CD4-positive, alpha-beta T cell treated with Interleukin-15 for 4 hours (primary cell): ENCODE measurements at places on chromosomes 4 and X.

DNA sequence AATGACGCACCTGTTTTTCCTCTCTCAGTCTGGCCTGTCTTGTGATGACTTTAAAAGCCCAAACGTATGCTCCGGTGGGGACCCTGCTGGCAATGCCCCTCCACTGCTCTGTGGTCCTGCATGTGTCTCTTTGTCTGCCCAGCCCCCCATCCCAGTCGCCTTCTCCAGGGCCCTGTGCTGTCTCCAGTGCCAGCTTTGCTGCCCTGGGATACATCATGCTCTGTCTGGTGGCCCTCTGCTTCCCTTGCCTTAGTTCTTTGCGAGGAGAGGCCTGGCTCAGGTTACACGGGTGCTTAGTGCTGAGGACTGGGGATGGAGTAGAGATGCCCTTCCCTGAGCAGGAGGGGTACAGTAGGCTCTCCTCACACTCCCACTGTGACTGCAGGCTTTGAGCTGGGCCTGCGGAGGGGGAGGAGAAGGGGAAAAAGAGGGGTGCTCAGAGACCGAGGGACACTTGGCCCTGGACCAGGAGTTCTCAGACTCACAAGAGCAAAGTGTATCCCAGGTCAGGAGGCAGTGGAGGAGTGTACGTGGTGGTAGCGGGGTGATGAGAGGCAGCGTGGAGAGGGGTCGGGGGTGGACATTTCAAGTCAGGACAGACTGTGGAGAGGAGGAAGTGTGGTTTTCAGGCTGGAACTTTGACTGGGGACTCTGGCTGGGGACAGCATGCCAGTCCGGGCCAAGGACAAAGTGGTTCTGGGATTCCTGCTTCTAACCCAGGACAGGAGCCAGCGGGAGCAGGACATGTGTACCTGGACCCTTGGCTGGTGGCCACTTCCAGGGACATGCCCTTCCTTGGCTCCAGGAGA lies 2.8 kb downstream of the APLN start:
- no peak for DNase-seq

DNA sequence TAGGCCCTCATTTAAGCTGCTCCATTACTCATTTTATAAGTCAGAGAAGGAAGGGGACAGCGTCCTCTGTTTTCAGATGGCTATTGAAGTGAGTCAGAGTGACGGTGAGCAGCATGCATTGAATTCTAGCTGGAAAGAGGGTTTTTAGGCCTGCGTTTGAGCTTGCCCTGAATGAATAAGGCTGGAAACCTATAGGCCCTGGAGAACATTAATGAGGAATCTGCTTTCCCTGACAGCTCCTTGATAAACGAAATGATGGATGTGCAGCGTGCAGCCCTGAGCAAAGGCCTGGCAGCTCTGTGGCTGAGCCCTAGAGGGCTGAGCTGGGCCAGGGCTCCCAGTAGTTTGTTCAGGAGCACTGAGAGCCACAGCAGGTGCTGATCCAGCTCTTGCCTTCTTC lies 33.4 kb downstream of the TBL1X start:
- no peak for DNase-seq

DNA sequence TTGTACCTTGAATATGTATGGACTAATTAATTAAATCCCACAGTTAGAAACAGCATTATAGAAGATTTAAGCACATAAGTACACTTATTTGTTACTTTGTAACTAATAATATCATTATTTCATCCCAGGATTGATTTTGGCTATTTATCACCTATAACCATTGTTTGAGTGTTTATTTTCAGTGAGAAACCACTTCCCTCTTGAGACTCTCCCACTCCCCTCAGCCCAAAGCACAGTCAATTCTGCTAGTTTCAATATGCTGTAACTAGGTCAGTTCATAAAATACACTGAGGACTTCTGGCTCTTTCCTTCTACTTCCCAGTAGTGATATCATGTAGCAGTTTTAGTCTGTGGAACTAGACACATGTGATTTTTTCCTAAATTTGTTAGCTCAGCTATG lies 16.3 kb downstream of the OFD1 start:
- no peak for DNase-seq

GRCh38 chr4:3465698-3466671 lies 2.9 kb downstream of the DOK7 start:
- DNase-seq, result no peak

GRCh38 chrX:53481816-53482465 lies 47.8 kb upstream of the HSD17B10 start:
- DNase-seq, result peak; percentile 49

DNA sequence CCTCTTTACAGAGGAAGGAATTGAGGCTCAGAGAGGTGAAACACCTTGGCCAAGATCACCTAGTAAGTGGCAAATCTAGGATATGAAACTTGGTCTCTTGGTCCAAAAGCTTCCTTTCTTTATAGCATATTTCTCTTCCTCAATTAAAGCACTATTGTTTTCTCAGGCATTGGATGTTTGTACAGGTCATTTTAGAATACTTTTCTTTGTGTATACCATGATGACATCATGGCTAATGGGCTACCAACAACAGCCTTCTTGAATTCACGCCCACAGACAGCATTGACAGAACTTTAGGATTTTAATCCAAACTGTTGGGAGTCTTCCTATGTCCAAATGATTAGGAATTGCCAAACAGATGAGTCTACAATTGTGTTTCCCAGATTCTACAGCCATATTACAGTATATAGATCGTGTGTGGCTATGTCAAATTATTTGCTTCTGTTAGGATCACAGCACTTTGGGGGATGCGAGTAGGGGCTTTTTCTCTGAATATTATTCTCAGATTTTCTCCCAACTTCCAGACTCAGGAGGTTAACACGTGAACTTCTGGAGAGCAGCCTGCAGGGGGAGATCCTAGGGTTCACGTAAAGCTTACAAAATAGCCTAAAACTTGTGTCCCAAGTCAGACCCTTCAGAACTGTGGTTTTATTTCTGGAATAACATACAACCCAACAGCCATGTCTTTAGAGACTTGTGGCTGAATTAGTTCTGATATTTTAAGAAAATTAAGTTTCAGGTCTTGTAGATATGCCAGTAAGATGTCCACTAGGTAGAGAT lies 191.8 kb downstream of the SHROOM3 start:
- DNase-seq, result no peak

DNA sequence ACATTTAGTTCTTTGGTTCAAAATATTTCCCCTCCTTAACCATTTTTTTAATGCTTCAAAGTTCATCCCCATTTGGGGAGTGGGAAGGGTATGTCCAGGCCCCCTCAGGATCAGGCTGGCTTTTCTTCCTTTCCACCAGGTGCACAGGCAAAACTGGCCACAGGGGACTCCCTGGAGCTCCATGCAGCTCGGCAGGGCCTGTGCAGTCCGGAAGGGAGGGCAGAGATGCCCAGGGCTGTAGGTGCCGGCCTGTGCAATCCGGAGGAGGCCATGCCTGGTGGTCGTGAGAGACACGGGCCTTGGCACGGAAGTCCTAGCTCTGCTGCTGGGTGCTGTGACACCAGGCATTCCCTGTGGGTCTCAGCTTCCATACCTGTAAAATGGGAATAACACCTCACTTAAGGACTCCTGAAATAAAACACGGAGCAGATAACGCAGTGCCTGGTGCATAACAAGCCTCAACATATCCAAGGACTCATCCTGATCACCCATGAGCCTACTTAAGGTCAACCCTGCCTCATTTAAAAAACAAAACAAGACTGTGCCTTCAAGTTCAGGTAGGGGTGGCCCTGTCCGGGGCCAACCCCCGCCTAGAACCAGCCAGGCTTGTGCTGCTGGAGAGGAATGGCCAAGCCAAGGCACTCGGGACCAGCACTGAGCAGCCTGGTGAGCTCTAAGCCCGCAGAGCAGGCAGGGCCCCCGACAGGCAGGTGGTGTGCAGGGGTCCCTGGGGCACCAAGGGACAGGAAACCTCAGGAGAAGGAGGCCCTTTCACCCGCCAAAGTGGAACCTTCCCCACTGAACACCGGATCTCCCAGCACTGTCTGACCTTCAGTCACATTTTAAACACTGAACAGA lies 21.2 kb upstream of the CYP4V2 start:
- DNase-seq, result no peak

DNA sequence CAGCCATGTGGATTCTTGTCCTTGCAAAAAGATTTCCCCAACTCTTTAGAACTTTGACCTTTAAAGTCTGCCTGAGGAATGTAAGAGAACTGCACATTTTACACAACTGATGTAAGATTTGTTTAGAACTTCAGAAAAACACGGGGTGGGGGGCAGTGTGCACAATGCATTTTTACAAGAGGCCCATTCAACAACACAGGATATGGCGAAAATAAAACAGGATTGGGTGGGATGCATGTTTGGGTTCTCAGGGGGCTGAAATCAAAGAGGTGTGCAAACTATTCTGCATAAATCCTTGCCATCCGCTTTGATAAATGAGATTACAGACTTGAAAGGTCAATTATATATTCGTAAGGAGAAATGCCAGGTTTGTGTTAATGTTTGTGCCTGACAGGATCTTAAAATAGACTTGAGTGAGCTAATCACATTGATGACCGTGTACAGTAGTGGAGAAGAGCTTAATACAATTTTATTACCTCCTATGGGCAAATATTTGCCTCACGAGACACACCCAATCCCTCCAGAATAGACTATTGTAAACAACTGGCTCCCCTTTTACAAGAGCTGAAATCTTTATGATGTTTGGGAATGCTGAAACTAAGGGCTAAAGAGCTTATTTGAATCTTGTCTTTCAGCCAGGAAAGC lies 184.1 kb upstream of the LEF1 start:
- DNase-seq, result no peak

DNA sequence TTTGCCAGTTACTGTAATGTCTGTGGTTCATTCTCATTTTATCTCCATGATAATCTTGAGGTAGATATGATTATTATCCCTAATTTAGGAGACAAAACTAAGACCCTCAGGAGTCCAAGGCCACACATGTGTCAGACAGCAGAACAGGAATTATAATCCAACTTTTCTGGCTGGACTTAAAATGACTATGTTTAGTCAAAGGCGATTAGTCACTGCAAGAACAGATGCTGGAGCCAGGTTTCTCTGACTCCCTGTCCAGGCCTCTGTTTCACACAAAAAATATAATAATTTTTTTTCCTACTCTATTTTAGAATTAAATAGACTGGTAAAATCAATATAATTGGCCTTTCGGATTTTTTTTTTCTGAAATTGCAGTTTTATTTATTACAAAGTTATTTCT lies 56.7 kb upstream of the TMEM131L start:
- DNase-seq, result no peak

GRCh38 chrX:154751669-154752271 lies 893 bp upstream of the GAB3 start:
- no peak for DNase-seq

GRCh38 chr4:40122941-40123340 lies 66.3 kb downstream of the N4BP2 start:
- DNase-seq, result no peak

DNA sequence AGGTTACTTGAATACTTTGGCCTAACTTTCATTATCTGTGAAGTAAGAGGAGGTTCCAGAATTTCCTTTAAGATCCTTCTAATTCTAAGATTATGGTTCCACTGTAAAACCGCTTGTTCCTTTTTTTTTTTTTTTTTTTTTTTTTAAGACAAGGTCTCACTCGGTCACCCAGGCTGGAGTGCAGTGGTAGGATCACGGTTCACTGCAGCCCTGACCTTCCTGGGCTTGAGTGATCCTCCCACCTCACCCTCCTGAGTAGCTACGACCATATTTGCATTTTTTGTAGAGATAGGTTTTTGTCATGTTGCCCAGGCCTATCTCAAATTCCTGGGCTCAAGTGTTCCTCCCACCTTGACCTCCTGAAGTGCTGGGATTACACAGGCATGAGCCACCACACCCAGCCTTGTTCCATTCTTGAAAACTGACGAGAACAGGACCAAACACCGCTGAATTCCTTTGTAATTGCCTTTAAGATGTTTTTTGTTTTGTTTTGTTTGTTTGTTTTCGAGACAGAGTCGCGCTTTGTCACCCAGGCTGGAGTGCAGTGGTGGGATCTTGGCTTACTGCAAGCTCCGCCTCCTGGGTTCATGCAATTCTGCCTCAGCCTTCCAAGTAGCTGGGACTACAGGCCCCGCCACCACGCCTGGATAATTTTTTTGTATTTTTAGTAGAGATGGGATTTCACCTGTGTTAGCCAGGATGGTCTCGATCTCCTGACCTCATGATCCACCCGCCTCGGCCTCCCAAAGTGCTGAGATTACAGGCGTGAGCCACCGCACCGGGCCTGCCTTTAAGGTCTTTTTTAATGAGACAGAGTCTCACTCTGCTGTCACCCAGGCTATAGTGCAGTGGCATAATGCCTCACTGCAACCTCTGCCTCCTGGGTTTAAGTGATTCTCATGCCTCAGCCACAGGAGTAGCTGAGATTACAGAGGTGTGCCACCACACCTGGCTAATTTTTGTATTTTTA lies 6.8 kb downstream of the PDS5A start:
- DNase-seq, result no peak

GRCh38 chrX:29726811-29727210 lies 488.6 kb upstream of the MAGEB2 start:
- DNase-seq, result no peak

- no peak for DNase-seq
These were observed 33.4 kb upstream of the KLHL34 start for GRCh38 chrX:21691512-21692018.

GRCh38 chr4:21765810-21766407 lies 182.7 kb downstream of the KCNIP4 start:
- DNase-seq, result peak; percentile 18

GRCh38 chr4:183178201-183178600 lies 79.1 kb downstream of the WWC2 start:
- DNase-seq, result no peak
